ENCODE measurements at places on chromosomes 1 and 21. TPM values are rescaled to one million over a fixed set of nuclear protein-coding genes. Genes with fewer than 3 reads are reported as not detected.
A peak's percentile ranks its signal among the peaks of the same experiment; 100 is the strongest.

GRCh38 chr1:107483949-107484348 is 343.1 kb downstream of the NTNG1 start:
- H3K27me3 ChIP-seq: peaks cover 42% of the 10 kb centered on the region
- no peaks in the 10 kb centered on the region for H3K36me3 ChIP-seq
- H3K27ac ChIP-seq: no peak overlapping the region
- H3K4me1 ChIP-seq: no peaks in the 10 kb centered on the region
- H3K4me3 ChIP-seq: no peak overlapping the region

GRCh38 chr1:21396516-21396915 is 43.4 kb upstream of the NBPF3 start:
- no peak overlapping the region for H3K27ac ChIP-seq
- no peaks in the 10 kb centered on the region for H3K36me3 ChIP-seq
- H3K4me3 ChIP-seq: no peak overlapping the region
- peaks cover 1% of the 10 kb centered on the region for H3K4me1 ChIP-seq

DNA sequence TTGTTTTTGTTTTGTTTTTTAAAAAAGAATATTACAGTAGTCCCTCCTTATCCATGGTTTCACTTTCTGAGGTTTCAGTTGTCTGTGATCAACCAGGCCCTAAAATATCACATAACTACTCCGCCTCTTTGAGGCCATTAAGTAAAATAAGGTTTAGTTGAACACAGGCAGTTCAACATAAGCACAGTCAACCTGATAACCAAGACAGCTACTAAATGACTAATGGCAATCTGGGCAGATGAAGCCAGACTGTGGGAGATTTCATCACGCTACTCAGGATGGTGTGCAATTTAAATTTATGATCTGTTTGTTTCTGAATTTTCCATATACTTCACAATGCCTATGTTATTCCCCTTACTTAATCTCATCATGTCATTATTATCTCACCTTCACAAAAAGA is 30.1 kb downstream of the LDLRAD1 start:
- peaks cover under 1% of the 10 kb centered on the region for H3K27me3 ChIP-seq
- H3K4me1 ChIP-seq: peaks cover 10% of the 10 kb centered on the region
- no peak overlapping the region for H3K27ac ChIP-seq
- no peak overlapping the region for H3K4me3 ChIP-seq

DNA sequence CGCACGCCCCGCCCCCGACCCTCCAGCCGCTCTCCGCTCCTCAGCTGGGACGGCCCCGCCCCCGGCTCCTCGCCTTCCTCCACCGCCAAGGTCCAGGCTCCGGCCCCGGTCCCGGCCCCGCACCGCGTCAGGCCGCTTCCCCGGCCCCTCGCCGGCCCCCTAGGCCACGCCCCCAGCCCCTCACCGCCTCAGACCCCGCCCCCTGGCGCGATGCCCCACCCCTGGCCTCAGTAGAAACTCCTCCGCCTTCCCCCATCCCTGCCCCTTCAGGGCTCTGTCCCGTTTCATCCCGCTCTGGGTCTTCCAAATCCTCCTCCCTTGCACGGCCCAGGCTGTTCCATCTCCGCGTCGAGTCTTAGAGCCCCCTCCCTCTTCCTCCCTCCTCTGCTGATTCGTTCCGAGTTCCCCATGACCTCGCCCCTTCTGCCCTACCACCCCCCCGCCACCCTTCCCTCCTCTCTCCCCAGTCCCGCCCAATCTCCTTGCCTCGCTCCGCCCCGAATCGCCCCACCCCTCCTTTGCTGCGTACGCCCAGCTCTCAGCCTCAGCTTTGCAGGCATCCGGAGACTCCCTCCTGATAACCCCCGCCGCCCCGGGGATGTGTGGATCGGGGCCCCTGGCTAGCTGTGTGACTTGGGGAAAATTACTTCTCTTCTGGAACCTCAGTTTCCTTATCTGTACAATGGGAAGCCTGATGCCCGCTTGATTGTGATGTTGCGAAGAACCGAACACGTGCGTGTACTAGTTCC is 448 bp upstream of the ASAP3 start:
- H3K27me3 ChIP-seq: peaks cover 60% of the 10 kb centered on the region
- DNase-seq: peak; percentile 86
- no peaks in the 10 kb centered on the region for H3K36me3 ChIP-seq

DNA sequence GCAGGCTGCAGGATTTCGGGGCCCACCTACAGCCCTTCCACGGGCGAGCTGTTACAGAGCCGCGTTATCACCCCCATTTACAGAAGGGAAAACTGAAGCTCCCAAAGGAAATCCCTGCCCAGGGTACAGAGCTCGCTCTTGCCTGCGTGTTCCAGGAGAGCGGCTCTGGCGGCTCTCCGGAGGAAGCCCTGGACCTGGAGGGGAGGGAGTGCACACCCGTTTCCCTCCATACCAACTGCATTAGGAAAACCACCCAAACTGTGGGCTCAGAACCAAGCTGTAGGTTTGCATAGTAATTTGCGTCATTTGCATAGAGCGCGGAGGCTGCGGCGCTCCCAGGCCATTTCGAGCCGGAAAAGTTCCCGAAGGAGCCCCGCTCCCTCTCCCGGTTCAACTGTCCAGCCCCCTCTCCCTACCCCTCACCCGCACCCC is 24.7 kb upstream of the ADGRB2 start:
- H3K4me3 ChIP-seq: peak overlapping the region; percentile 85
- no peak for DNase-seq
- H3K36me3 ChIP-seq: no peaks in the 10 kb centered on the region
- peaks cover 13% of the 10 kb centered on the region for H3K27me3 ChIP-seq
- H3K27ac ChIP-seq: peak overlapping the region; percentile 75

DNA sequence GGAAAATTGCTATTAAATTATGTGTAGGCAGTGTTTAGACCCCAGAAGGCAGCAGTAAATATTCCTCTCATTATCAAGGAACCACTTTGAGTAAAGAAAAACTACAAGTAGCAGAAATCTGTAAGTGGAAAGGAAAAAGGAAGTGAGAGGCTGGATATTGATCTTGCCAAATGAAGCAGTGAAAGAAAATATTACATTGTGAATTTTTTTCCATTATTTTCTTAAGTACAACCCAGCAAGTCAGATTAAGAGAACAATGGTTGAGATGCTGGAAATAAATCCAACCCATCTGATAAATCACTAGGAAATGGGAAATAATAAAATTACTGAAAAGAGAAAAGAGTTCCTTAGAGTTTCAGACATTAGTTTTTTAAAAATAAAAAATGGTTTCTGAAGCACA is 106.7 kb downstream of the HMCN1 start:
- DNase-seq: no peak
- H3K4me3 ChIP-seq: no peak overlapping the region

The PCAT6 gene
- 1.6 TPM for total RNA-seq

- H3K27ac ChIP-seq: peak overlapping the region; percentile 94
- peaks cover 29% of the 10 kb centered on the region for H3K36me3 ChIP-seq
- peak overlapping the region; percentile 96 for H3K4me3 ChIP-seq
- no peak for DNase-seq
Measured at GRCh38 chr1:43947061-43947873, 517 bp downstream of the IPO13 start.

The GFI1 gene
- 99.4 TPM for total RNA-seq

DNA sequence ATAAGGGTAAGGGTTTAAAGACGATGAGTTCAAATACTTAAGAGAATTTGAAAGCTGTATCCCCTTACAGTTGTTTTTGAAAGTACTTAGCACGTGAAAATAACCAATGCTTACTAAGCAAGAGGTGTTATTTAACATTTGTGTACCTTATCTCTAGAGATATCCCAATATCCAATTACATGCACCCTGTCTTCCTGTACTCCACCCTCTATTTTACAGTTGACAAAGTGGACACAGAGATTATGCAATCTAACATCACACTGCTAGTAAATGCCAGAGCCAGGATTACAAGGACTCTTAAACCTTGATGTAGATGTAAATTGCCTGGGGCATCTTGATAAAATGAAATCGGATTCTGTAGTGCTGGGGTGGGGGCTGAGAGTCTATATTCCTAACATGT is 72.0 kb downstream of the GDAP2 start:
- no peaks in the 10 kb centered on the region for H3K27me3 ChIP-seq
- no peak for DNase-seq
- no peak overlapping the region for H3K27ac ChIP-seq
- H3K4me3 ChIP-seq: no peak overlapping the region
- no peaks in the 10 kb centered on the region for H3K4me1 ChIP-seq

DNA sequence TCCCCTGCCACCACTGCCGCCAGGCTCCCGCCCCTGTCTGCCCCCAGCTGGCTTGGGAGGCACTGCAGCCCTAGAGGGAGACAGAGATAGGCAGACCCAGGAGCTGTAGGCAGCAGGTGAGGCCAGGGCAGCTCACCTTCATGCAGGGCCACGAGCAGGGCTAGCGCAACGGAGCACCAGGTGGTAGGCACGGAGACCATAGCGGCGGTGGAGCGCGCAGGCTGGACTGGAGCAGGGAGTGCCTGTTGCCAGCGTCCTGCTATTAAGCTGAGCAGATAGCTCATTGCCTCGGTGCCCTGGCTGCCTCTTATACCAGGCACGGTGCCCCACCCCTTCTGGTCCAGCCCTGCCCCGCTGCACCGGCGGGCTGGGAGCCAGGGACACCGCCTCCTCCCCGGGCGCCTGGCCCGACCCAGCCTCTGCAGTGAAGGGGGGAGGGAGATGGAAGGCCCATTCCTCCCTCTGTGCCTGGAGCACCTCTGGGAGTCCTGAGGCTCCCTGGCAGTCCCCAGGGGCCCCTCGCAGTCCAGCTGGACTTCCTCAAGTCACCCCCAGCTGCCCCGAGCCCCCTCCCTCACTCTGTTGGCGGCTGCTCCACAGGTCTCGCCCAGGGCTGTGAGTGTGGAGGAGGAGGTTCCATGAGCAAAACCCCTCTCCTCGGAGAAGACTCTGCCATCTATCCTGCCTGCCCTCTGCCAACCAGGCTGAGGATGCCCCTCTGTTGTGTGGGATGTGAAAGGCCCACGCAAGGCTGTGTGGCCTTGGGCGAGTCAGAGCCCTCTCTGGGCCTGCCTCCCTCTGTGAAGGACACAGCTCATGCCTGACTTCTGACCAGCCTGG is at the start of gene EDN2:
Gene EDN2, minus strand, starts transcription at position 282 of the 840 bp plus-strand sequence. Its CDS starts 82 bp downstream, at position 200.
- peaks cover 14% of the 10 kb centered on the region for H3K4me1 ChIP-seq
- H3K27me3 ChIP-seq: peaks cover 7% of the 10 kb centered on the region
- no peak for DNase-seq
- no peaks in the 10 kb centered on the region for H3K36me3 ChIP-seq

DNA sequence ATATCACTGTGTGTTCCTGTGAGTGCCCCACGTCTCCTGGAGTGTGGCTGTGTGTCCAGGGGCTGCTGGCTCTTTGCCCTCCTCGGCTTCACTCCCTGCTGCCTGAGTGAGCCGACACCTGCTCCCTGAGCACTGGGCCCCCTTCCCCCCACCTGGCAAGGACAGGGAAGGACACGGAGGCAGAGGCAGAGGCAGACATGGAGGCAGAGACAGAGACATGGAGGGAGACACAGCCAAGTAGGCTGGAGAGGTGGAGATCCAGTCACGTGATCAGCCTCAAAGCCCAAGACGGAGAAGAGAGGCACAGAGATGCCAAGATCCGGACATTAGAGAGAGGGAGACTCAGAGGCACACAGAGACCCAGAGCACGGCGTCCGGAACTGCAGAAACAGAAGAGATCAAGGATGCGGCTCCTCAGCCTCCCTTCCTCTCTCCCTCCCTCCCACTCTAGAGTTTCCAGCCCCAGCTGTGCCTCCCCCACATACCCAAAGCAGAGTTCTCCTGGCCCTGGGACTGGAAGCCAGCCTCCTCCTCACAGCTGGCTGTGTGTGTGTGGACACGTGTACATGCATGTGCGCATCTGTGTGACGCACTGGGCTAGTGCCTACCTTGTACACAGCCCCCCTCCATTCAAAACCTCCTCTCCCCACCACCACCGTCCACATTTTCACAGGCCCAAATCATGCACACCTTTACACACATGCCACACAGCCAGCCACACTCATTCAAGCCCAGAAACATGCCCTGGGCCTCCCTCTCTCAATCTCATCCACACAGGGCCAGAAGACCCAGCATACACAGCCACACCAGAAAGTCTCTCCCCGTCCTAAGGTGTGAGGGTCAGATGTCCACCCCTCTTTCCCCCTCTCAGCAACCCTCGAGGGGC is 39.1 kb upstream of the WASF2 start:
- H3K4me1 ChIP-seq: peaks cover 41% of the 10 kb centered on the region
- H3K36me3 ChIP-seq: peaks cover 32% of the 10 kb centered on the region
- no peak for DNase-seq
- H3K4me3 ChIP-seq: no peak overlapping the region
- H3K27me3 ChIP-seq: no peaks in the 10 kb centered on the region
- H3K27ac ChIP-seq: no peak overlapping the region

The TMEM59 gene
- 133 TPM for total RNA-seq

DNA sequence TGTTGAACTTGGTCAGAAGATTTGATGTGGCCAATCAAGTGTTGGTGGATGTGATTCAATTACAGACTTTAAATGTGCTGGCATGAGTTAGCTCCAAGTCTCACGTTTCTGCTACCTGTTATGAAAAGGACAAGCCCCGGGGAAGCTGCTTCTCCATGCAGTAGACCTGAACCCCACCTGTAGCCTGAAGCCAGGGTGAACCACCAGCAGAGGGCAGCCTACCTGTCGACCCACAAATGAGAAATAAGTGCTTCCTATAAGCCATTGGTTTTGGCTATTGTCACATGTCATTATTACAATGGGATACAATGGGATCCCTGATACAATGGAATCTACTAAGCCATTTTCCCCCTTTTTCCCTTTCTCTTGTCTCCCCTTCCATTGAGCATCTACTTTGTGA is 230.2 kb downstream of the PRDM2 start:
- H3K36me3 ChIP-seq: no peaks in the 10 kb centered on the region
- no peaks in the 10 kb centered on the region for H3K4me1 ChIP-seq
- H3K27ac ChIP-seq: no peak overlapping the region
- H3K27me3 ChIP-seq: no peaks in the 10 kb centered on the region

DNA sequence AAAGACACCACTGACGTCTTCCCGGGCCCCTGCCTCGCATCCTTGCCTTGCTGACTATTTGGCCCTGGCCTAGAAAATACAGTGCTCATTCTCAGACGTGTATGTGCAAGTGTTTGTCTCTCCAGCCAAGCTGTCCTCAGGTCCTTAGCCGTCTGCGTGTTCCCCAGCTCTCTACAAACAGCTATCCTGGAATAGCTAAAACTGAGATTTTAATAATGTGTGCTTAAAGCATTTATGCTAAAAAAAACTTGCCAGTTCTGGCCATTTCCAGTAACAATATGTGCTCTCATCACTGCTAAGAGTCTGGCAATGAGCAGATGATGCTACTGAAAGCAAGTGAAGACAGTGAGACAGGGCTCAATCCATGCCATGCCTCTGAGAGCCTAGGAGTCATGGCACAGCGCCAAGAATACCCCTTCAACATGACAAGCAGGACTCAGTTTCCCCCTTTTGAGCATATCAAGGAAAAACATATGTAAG is 55.7 kb downstream of the IRF2BP2 start:
- no peak for DNase-seq
- H3K27me3 ChIP-seq: no peaks in the 10 kb centered on the region
- no peaks in the 10 kb centered on the region for H3K36me3 ChIP-seq
- peaks cover 3% of the 10 kb centered on the region for H3K4me1 ChIP-seq
- no peak overlapping the region for H3K27ac ChIP-seq

The A3GALT2 gene
- not detected for total RNA-seq

GRCh38 chr1:156582388-156583017 is 3.0 kb downstream of the TTC24 start:
- peaks cover 8% of the 10 kb centered on the region for H3K4me1 ChIP-seq
- no peaks in the 10 kb centered on the region for H3K27me3 ChIP-seq
- no peaks in the 10 kb centered on the region for H3K36me3 ChIP-seq
- H3K4me3 ChIP-seq: peak overlapping the region; percentile 73
- DNase-seq: no peak
- H3K27ac ChIP-seq: peak overlapping the region; percentile 77

GRCh38 chr1:56799605-56800400 is 19.4 kb downstream of the FYB2 start:
- H3K27ac ChIP-seq: no peak overlapping the region
- H3K27me3 ChIP-seq: no peaks in the 10 kb centered on the region
- no peak for DNase-seq
- H3K4me1 ChIP-seq: no peaks in the 10 kb centered on the region
- H3K4me3 ChIP-seq: no peak overlapping the region
- no peaks in the 10 kb centered on the region for H3K36me3 ChIP-seq

The DHX9 gene
- 302 TPM for total RNA-seq

The DISP1 gene
- 2.0 TPM for total RNA-seq
